ENCODE measurements at places on chromosomes 1 and 21.

DNA sequence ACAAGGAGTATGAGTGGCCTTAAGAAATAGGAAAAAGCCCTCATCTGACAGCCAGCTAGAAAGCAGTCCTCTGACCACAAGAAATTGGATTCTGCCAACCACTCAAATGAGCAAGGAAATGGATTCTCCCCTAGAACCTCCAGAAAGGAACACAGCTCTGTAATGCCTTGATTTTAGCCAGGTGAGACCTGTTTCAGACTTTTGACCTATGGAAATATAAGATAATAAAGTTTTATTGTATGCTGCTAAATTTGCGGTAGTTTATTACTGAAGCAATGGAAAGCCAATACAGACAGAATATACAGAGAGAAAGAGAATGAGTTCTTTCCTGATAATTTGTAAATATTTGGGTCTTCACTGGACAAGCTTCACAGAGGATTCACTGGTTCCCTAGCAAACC lies 28.8 kb upstream of the SELE start:
- DNase-seq, result no peak

DNA sequence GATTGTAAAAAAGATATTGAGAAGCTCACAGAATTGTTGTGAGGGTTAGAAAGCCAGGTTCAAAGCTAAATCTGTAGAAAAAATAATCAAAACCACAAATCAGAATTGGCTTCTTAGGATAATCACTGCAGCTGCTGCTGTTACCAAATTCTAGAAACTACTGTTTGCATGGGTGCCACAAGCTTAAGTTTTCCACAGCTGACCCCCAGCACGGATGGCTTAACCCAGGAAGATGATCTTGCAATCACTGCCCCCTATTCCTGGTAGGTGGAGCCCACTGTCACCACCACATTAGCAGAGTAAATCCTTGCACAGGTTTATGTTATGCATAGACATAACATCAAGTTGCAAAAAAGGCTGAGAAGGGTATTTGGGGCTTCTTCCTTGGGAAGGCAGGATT lies 877.8 kb upstream of the ADGRL2 start:
- DNase-seq, result no peak

- DNase-seq, result no peak
Measured at GRCh38 chr1:113086541-113086940, 13.5 kb downstream of the LRIG2 start.

DNA sequence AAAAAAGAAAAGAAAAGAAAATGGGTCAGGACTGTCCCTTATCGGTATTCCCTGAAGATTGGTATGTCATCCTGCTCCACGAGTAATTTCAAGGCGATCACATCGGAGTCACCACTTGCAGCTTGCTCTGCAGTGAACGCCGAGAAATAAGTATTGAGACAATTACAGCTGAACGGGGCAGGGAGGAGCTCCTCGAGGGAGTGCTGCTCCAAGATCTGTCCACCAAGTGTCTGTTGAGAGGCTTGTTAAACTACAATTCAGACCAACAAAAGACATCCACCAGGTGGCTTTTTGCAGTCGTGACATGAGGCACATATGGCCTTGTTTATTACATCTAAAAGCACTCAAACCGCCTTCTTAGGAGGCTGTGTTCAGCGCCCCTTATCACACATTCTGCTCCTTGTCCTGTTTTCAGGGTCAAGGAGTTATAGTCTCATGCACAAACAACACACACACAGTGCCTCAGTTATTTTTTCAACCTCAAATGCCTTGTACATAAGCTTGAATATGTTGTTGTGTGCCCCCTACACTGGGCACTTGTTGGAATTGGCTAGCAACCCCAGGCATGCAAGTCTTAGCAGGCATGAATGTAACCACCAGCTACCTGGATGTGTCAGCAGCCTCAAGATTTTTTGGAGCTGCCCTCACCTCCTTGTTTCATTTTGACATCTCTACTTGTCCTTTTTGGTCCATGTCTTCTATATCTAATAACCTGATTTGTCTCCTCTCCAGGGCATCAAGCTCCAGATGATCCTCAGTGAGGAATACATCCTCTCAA lies 13.0 kb upstream of the CD48 start:
- DNase-seq, result no peak

DNA sequence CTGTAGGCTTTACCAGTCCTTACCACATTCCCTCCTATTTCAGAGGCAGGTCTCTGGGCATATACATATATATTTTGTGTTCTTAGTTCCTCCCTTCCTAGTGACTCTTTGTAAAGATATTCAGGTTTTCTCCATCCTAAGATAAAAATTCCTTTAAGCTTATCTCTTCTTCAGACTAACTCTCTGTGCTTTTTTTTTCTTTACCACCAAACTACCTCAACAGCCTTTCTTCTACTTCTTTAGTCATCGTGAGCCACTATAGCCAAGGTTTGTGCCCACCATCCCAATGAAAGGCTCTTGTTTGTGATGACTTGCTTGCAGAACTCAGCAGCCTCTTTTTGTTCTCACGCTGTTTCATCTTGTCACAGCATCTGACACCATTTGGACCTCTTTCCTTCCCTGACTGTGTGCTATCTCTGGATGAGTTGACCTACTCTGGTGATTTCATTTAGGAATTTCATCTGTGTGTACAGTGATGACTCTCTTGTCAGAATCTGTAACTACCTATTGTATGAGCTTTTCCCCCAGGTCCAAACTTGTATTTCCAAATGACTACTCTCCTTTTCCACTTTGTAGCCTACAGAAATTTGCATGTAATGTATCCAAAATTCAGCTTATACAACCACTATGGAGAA lies 59.0 kb upstream of the MACF1 start:
- DNase-seq, result no peak

GRCh38 chr1:213829780-213830179 lies 158.0 kb upstream of the PROX1 start:
- DNase-seq, result no peak

Measured in RPMI7951 (cell line).